NB4 (cell line): ENCODE measurements at places on chromosomes 16 and 17.
A peak's percentile ranks its signal among the peaks of the same experiment; 100 is the strongest.

- DNase-seq, result no peak
Measured at GRCh38 chr16:23478566-23478965, 25.6 kb upstream of the COG7 start.

DNA sequence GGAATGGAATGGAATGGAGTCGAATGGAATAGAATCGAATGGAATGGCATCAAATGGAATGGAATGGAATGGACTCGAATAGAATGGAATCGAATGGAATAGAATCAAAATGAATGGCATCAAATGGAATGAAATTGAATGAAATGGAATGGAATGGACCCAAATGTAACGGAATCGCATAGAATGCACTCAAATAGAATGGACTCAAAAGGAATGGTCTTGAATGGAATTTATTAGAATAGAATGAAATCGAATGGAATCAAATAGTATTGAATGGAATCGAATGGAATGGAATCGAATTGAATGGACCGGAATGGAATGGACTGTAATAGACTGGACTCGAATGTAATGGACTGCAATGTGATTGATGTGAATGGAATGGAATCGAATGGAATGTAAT, 501.4 kb upstream of the WSB1 start:
- peak; percentile 38 for DNase-seq

GRCh38 chr17:72266112-72266775, 145.4 kb downstream of the SOX9 start:
- DNase-seq, result no peak

GRCh38 chr17:64736804-64737492, 74.8 kb upstream of the SMURF2 start:
- DNase-seq, result peak; percentile 65

GRCh38 chr16:22938647-22939046, 124.7 kb downstream of the HS3ST2 start:
- no peak for DNase-seq

- no peak for DNase-seq
Measured at GRCh38 chr17:1961189-1961588, 63.9 kb downstream of the RTN4RL1 start.

GRCh38 chr17:1237471-1237870, 32.8 kb upstream of the BHLHA9 start:
- no peak for DNase-seq

GRCh38 chr17:79950306-79950705, 85.4 kb downstream of the TBC1D16 start:
- no peak for DNase-seq

- peak; percentile 67 for DNase-seq
Measured at GRCh38 chr17:8125154-8125946, 1.4 kb upstream of the HES7 start.

- DNase-seq, result peak; percentile 51
Measured at GRCh38 chr17:39665642-39666224, 584 bp downstream of the TCAP start.

DNA sequence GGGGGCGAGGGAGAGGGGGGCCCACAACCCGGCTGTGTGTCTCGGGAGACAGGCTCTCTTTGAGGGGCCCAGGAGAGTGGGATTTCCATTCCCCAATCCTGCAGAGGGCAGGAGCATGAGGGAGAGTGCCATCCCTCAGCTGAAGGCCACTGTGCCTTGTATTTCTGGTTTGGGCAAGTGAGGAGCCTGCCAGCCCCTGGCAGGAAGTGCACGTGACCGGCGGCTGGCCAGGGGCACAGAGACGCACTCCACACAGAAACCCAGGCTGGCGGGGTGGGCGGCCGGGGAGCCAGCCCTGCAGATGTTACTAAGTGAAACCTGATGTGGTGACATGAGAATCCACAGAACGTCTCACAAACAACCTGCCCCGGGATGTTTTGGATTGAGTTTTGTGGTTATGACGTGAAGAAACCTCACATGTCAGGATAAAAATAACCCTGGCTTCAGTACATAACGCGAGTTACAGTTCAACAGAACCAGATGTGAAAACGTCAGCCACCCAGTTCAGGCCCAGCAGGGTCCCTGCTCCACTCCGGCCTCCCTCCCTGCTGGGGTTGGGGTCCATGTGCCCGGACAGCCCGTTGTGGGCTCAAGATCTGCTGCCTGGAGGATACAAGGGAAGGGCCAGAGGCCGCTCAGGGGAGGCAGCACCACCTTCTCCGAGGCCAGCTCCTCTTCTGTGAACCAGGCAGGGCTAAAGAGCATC, 51.7 kb upstream of the MTSS2 start:
- DNase-seq, result peak; percentile 72

DNA sequence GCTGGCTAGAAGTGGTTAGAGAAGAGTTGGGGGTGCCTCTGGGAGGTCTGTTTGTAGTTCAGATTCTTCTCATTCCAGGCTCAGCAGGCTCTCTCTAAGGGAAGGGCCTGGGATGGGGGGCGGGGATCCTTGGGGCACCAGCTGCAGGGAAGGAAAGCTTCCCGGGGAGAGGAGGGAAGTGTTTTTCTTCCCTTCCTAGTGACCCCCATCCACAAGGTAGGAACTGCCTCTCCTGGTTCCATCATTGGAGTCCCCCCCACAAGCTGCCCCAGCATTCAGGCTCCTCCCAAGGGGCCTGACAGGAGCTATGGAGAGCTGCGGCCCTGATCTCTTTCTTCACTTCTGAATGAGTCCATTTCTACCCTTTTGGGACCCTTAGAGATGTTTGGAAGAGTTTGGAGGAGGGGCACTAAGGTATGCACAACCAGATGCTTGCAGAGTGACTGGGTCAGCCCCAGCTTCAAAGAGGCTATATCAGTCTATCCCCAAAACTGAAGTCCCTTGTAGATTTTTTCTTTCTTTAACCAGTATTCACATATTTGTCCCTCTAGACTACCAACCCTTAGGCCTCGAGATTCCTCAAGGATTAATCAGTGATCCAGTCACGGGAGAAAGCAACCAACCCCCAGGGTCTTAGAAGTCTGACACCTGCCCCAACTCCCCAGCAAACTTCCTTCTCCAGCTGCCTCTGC, 13.9 kb upstream of the FZD2 start:
- no peak for DNase-seq

DNA sequence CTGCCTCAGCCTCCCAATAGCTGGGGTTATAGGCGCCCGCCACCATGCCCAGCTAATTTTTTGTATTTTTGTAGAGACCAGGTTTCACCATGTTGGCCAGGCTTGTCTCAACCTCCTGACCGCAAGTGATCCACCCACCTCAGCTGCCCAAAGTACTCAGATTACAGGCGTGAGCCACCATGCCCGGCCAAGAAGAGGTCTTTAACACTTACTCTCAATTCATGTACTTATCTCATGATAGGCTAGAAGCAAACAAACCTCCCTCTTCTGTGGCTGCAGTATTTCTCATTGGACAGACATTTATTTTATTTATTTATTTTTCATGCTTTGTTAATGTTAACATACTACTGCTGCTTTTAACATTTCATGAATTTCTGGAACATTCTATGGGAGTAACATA, 7.0 kb upstream of the NT5C start:
- DNase-seq, result no peak

DNA sequence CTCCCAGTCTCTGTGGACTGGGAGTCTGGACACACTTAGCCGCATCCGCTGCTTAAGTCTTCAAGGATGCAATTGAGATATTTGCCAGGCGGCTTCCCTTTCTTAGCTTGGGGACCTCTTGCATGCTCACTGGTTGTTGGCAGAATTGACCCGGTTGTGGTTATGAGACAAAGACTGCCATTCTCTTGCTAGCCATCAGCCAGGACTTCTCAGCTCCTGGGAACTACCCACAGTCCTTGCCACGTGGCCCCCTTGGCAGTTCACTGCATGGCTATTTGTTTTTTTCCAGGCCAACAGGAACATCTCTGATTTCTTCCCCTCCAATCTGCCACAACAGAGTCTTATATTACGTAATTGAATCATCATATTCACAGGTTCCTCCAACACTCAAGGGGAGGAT, 25.5 kb downstream of the CACNG4 start:
- DNase-seq, result no peak

- no peak for DNase-seq
Measured at GRCh38 chr17:236641-237405, 55.4 kb upstream of the DOC2B start.

DNA sequence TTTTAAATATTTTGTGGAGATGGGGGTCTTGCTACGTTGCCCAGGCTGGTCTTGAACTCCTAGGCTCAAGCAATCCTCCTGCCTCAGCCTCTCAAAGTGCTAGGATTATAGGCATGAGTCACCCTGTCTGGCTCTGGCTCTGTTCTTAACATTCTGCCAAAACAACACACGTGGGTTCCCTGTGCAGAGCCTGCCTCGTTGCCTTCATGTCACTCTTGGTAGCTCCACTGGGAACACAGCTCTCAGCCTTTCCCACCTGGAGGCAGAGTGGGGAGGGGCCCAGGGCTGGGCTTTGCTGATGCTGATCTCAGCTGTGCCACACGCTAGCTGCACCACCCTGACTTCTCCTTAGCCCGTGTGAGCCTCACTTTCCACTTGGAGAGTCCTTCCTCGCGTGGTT, 19.3 kb downstream of the CRISPLD2 start:
- no peak for DNase-seq

DNA sequence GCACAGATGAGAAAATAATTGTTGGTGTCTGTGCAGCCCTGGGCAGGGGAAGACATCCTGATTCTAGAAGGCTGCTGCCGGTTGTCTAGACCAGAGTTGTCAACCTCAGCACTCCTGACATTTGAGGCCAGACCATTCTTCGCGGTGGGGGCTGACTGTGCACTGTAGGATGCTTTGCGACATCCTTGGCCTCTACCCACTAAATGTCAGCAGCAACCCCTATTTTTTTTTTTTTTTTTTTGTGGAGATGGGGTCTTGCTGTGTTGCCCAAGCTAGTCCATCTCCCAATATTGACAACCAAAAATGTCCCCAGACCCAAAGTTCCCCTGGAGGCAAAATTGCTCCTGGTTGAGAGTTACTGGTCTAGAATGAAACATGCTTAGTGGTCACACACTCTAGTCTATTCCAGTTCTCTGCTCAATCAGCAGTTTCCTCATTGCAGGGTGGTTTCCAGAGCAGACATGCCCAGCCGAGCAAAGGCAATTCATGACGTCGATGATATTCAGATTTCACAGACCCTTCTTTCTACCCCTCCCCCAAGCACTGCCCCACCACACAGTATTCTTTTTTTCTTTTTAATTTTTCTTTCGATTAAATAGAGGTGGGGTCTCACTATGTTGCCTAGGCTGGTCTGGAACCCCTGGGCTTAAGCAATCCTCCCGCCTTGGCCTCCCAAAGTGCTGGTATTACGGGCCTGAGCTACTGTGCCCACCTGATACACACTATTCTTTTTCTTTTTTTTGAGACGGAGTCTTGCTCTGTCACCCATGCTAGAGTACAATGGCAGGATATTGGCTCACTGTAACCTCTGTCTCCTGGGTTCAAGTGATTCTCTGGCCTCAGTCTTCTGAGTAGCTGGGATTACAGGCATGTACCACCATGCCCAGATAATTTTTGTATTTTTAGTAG, 9.0 kb downstream of the C17orf99 start:
- DNase-seq, result no peak

- DNase-seq, result no peak
Measured at GRCh38 chr17:75685499-75685898, 18.4 kb downstream of the SAP30BP start.

DNA sequence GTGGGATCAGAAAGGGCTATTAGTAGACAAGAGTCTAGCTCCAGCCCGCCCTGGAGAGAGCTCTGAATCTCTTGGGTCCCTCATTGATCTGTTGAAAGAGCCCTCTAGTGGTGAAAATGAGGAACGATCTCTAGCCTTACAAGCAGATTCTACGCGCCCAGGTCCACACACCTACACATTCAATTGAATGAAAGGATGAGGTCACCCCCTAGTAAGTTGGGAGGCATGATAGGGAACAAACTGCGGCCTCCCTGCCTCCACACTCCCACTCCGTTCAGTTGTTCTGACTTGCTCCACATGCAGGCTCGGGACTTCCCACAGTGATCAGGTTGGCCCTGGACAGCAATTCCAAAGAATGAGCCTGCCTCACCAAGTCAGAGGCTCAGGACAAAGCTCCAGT, 2.9 kb upstream of the CACNG3 start:
- peak; percentile 65 for DNase-seq

DNA sequence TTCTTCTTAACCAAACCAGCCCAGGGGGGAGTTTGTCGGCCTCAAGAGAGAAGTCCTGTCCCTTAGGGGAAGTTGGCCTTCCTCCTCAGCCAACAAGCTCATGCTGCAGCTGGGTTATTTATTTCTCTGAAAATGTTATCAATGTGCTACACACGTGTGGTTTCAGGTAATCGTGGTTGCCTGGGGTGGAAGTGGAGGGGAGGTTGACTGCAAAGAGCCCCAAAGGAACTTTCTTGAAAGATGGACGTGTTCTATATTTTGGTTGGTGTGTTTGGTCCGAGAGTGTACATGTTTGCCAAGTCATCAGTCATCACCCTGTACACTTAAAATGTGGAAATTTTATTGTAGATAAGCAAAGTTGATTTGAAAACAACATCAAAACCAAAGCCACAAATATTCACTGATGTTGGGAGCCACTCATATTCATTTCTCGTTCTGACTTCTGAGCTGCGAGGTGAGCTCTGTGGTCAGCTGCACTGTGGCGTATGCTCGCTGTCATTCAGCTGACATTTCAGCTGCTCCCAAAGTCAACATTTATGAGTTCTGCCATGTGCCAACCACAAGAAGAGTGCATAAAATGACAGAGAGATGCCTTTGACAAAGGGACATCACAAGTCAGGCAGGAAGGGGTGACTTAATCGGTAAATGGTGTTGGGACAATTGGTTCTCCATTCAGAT, 26.5 kb upstream of the ADGRG1 start:
- peak; percentile 60 for DNase-seq

GRCh38 chr16:804193-805048, 3.9 kb upstream of the GNG13 start:
- no peak for DNase-seq

DNA sequence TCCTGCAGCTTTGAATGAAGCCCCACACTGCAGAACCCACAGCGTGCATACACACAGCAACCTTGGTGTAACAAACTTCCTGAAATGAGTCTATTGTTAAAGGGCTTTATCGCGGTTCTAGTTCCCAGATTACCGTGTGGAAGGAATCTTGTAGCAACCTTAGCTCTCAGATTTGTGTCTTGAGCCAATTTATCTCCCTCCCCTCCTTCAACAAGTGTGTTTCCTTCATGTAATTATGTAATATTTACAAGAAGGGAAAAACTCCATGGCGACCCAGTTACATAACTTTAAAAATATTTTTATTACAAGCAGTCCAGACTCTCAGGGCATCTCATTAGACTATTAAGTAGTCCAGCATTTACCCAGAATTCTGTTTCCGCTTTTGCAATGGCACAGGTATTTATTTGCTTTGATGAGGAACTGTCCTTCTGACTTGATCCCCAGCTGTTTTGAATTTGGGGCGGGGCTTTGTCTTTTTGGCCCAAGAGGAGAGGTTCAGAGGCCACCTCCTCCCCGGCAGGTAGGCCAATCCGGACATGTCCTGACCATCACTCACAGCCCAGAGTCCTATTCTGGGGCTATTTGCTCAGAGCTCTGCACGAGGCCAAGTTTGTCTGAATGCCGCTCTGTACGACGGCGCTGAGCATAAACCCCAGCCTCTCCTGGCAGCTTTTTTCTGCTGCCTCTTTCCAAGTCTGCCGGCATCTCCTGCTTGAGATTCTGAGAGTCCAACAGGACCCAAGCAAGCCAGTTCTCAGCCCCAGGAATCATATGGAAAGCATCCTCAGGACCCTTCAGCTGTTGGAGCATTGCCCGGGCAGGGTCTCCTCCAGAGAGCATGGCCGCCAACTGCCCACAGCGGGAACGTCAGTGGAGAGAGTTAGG, 35.6 kb downstream of the CLEC16A start:
- DNase-seq, result no peak
